Stimulated activated CD8-positive, alpha-beta memory T cell treated with anti-CD3 and anti-CD28 coated beads, Interleukin-7, amount 100 ng/mL, for 48 hours (primary cell): ENCODE measurements at places on chromosomes 2 and 18.

DNA sequence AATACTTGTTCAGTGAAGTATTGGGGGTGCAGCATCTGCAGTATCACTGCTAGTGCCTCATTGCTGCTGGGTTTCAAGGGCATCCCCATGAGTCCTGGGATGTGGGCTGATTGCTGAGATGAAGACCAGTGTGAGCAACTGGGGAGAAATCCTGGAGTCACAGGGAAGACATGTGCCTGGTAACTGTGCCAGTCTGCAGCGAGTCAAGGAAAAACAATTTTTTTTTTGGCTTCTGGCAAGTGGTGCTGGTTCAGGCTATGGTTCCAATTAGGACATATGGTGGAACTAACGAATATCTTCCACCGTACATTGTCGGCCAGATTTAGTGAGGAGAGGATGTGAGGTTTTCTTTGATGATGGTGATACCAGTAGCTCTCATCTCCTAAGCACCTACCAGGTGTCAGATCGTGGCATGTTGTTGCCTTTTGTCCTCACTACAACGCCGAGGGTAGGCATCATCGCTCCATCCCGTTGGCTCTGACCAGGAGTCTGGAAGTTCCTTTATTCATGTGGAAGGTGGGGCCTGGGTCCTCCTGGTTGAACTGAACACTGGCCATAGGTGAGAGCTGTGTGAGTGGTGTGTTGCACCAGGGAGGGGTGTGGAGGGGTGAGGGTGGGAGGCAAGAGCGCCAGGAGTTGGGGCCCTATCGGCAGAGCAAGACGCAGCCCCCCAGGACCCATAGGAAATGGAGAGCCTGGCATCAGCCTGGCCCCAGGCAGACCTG is 118.0 kb upstream of the HS6ST1 start:
- no peak for DNase-seq

DNA sequence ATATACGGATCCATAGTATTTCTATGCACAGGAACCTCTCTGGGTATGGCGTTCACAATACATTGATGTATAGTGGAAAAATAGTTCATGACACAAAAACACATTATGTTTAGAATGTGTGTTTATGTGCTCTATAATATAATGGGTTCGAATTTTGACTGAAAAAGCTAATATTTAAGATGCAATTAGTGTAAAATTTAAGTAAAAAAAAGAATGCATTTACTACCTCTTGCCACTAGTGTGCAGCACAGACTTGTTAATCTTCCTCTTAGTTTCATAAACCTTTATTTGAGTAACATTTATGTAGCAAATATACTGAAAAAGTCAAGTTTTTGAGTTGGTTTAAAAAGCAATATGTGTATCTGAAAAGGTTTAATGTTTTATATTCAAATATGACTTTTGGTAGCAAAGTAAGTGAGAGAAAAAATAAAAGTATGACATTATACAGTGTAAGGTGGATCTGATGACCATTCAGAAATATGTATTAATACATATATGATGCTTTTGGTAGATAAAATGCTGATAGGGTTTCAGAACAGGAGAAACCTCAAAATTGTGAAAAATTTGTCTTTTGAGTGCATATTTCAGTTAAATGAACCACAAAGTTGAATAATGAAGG is 49.4 kb downstream of the CCDC102B start:
- DNase-seq, result no peak

- DNase-seq, result no peak
Measured at GRCh38 chr2:171185165-171185818, 24.6 kb upstream of the TLK1 start.

GRCh38 chr2:36667931-36668330 is 28.6 kb upstream of the VIT start:
- no peak for DNase-seq

GRCh38 chr2:20148923-20149702 is 75.8 kb downstream of the SDC1 start:
- DNase-seq, result no peak

DNA sequence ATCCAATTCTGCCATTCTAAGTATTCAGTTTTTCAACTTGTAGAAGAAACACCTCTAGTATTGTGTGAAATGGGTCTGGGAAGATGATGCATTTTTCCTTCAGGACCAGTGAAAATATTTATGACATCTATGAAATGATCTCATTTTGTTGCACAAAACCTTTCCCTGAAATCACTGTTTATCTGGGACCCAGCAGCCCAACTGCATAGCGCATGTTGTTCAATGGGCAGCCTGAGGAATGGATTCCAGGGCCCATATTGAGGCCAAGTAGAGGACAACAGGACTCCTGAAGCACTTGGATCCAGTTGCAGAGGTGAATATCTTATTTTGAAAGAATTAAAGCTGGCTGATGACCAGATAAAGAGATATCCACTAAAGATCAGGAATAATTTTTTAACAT is 7.3 kb downstream of the RBMS1 start:
- no peak for DNase-seq
